ENCODE measurements at places on chromosomes 5 and 9. TPM values are rescaled to one million over a fixed set of nuclear protein-coding genes. Genes with fewer than 3 reads are reported as not detected.

CDH6 gene
- not detected for total RNA-seq

DNA sequence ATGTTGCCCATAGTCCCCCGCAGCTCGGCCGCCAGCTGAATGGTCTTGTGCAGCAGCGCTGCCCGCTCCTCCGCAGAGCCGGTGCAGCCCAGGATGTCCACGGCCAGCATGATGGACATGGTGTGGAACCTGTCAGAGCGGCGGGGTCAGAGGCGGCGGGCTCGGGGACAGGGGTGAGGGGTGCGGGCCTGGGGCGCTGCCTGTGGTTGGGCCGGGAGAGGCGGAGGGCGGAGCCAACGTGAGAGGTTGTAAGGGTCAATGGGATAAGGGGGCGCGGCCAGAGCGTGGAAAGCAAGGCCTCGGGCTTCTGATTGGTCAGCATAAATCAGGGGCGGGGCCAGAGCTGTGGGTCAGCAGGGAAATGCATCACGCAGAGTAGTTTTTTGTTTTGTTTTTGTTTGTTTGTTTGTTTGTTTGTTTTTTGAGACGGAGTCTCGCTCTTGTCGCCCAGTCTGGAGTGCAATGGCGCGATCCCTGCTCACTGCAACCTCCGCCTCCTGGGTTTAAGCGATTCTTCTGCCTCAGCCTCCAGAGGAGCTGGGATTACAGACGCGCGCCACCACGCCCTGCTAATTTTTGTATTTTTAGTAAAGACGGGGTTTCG, 6.8 kb upstream of the TOR2A start:
- no peaks in the 10 kb centered on the region for H3K27me3 ChIP-seq
- peaks cover 22% of the 10 kb centered on the region for H3K36me3 ChIP-seq
- no peaks in the 10 kb centered on the region for H3K4me1 ChIP-seq
- H3K4me3 ChIP-seq, result no peak overlapping the region
- DNase-seq, result no peak

DNA sequence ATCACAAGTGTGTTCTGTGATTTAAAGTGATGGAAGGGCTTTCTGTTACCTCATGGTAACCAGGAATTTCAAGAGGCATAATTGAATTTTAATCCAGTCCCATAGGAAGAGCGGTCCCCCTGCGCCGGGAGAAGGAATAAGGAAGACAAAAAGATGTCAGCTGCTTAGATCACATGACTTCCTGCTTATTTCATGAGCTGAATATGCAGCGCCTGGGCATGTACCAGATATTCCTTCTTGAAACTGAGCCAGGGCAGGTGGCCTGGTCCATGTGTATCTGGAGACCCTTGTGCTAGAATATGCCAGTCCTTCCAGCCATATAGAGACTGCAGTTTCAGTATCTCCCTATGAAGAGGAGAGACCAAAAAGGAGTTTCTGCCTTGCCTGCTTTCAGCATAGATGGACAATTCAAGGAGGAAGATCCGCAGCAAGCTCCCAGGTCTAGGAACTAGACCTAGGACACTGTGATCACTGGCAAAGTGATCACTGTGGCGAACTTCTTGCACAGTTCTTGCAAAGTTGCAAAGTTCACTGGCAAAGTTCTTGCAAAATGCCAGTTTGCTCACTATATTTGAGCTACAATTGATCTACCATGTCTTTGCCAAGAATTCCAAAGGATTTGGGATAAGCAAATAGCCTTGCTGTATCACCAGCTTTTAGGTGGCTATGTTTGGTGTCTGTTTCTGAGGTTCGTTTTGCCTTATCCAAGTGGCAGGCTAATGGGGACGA, 102.9 kb upstream of the PHYKPL start:
- peaks cover 2% of the 10 kb centered on the region for H3K27me3 ChIP-seq
- no peak overlapping the region for H3K4me3 ChIP-seq
- H3K36me3 ChIP-seq, result no peaks in the 10 kb centered on the region
- no peak overlapping the region for H3K27ac ChIP-seq
- no peak for DNase-seq

DNA sequence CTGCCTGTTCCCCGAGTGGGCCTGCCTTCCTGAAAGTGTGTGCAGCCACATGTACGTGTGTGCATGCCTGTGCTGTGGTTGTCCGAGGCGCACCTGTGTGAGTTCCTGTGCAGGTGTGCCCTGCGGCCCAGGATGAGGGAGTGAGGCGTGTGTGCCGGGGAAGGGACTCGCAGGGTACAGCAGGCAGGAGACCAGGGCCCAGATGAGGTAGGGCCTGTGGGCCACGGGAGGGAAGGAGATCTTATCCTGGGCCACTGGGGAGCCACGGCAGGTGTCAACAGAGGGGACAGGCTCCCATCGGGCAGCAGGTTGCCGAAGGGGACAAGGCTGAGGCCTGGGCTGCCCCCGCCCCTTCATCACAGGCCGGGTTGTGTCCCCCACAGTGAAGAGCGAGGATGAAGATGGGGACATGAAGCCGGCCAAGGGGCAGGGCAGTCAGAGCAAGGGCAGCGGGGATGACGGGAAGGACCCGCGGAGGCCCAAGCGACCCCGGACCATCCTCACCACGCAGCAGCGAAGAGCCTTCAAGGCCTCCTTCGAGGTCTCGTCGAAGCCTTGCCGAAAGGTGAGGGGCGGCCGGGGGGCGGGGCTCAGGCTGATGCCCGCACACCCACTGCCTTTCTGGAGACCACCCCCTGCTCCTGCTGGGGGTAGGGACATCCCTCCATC, 79.2 kb downstream of the LMX1B start:
- no peak overlapping the region for H3K27ac ChIP-seq
- H3K27me3 ChIP-seq, result peaks cover 18% of the 10 kb centered on the region
- H3K4me3 ChIP-seq, result no peak overlapping the region
- DNase-seq, result no peak
- H3K36me3 ChIP-seq, result no peaks in the 10 kb centered on the region

All from activated CD4-positive, alpha-beta memory T cell treated with anti-CD3 and anti-CD28 coated beads for 36 hours (primary cell).